ENCODE measurements at places on chromosomes 3 and 15. TPM values are rescaled to one million over a fixed set of nuclear protein-coding genes. Genes with fewer than 3 reads are reported as not detected.

The MYO5C gene
- total RNA-seq, result 2.7 TPM

The PLA2G4D gene
- total RNA-seq, result not detected

The CATSPER2 gene
- total RNA-seq, result 3.1 TPM

The C3orf20 gene
- not detected for total RNA-seq

The DAZL gene
- total RNA-seq, result not detected

The TTLL13 gene
- not detected for total RNA-seq

The PLS1 gene
- total RNA-seq, result 0.78 TPM

The CLEC3B gene
- 166 TPM for total RNA-seq

The IL17RE gene
- 0.89 TPM for total RNA-seq

The PFKFB4 gene
- total RNA-seq, result 7.1 TPM

The ABI3BP gene
- 175 TPM for total RNA-seq

The SPSB4 gene
- total RNA-seq, result 3.3 TPM

The IGSF10 gene
- 1.2 TPM for total RNA-seq

The CYP1A2 gene
- total RNA-seq, result not detected

The STXBP5L gene
- not detected for total RNA-seq

The RTP1 gene
- not detected for total RNA-seq

The TEX55 gene
- not detected for total RNA-seq

The GCNT3 gene
- total RNA-seq, result 0.76 TPM

The RFX7 gene
- total RNA-seq, result 20.2 TPM

The NANOGP8 gene
- not detected for total RNA-seq

The DNAH12 gene
- 0.08 TPM for total RNA-seq

The DHX30 gene
- 83.5 TPM for total RNA-seq

The AADACL2 gene
- not detected for total RNA-seq
